ENCODE measurements at places on chromosomes 4 and X.

GRCh38 chr4:81806485-81806884 lies 334.8 kb upstream of the RASGEF1B start:
- H3K27me3 ChIP-seq: no peaks in the 10 kb centered on the region
- no peak overlapping the region for H3K27ac ChIP-seq
- DNase-seq: no peak
- no peaks in the 10 kb centered on the region for H3K36me3 ChIP-seq

- H3K4me1 ChIP-seq: peaks cover 60% of the 10 kb centered on the region
- no peak overlapping the region for H3K27ac ChIP-seq
- H3K27me3 ChIP-seq: no peaks in the 10 kb centered on the region
- H3K36me3 ChIP-seq: no peaks in the 10 kb centered on the region
- no peak overlapping the region for H3K4me3 ChIP-seq
Observed at GRCh38 chrX:10039821-10040793, 72.9 kb downstream of the CLDN34 start.

GRCh38 chr4:65623506-65623905 lies 46.8 kb downstream of the EPHA5 start:
- no peak overlapping the region for H3K27ac ChIP-seq
- H3K36me3 ChIP-seq: no peaks in the 10 kb centered on the region
- no peaks in the 10 kb centered on the region for H3K27me3 ChIP-seq
- no peaks in the 10 kb centered on the region for H3K4me1 ChIP-seq
- DNase-seq: no peak

GRCh38 chrX:28498658-28499057 lies 88.6 kb upstream of the IL1RAPL1 start:
- H3K27me3 ChIP-seq: no peaks in the 10 kb centered on the region
- H3K36me3 ChIP-seq: no peaks in the 10 kb centered on the region
- H3K4me1 ChIP-seq: no peaks in the 10 kb centered on the region
- no peak for DNase-seq

DNA sequence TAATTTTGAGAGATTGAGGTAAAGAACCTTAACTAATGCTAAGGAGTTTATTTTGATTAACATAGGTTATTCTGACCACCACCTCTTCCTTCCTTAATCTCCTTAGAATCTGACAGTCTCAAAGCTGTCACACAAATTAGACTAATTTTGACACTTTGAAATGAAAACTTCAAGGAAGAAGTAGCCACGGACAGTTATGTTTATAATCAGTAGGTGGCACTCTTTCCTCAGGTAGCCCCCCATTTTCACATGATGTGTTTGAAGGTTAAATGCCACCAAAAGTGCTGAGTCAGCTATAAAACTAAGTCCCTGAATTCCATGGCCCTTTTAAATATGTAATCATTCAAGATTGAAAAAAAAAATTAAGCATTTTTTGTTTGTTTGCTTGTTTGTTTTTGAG lies 22.4 kb downstream of the TMEM33 start:
- H3K4me1 ChIP-seq: no peaks in the 10 kb centered on the region
- no peaks in the 10 kb centered on the region for H3K27me3 ChIP-seq
- peaks cover 35% of the 10 kb centered on the region for H3K36me3 ChIP-seq

- H3K27me3 ChIP-seq: no peaks in the 10 kb centered on the region
- H3K36me3 ChIP-seq: peaks cover 28% of the 10 kb centered on the region
- H3K4me3 ChIP-seq: peak overlapping the region; percentile 74
- H3K27ac ChIP-seq: no peak overlapping the region
Observed at GRCh38 chrX:77901506-77901905, 2.2 kb downstream of the COX7B start.

GRCh38 chr4:168291242-168291641 lies 27.3 kb downstream of the DDX60 start:
- no peak overlapping the region for H3K4me3 ChIP-seq
- no peak overlapping the region for H3K27ac ChIP-seq
- peaks cover 4% of the 10 kb centered on the region for H3K4me1 ChIP-seq
- no peak for DNase-seq
- H3K27me3 ChIP-seq: no peaks in the 10 kb centered on the region

DNA sequence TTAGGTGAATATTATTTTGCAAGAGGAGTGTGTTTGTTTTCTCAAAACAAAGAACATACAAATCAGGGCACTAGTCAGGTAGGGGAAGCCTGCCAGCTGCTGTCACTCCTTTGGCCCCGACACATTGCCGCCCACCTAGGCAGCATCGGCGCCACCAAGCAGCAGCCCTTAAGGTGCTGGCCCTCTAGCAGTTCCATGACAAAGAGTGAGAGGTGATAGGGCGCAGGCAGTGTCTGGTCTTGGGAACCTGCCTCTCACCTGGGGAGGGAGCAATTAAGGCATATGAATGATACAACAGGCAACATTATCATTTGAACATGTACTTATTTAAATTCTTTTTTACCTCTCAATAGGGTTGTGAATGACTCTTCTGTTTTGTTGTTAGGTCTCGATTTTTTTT lies 135.1 kb downstream of the PLS3 start:
- H3K36me3 ChIP-seq: no peaks in the 10 kb centered on the region
- no peak overlapping the region for H3K27ac ChIP-seq
- H3K4me3 ChIP-seq: no peak overlapping the region
- no peaks in the 10 kb centered on the region for H3K27me3 ChIP-seq

GRCh38 chr4:74095482-74095881 lies 3.5 kb downstream of the CXCL2 start:
- H3K36me3 ChIP-seq: no peaks in the 10 kb centered on the region
- no peaks in the 10 kb centered on the region for H3K27me3 ChIP-seq
- no peak for DNase-seq

DNA sequence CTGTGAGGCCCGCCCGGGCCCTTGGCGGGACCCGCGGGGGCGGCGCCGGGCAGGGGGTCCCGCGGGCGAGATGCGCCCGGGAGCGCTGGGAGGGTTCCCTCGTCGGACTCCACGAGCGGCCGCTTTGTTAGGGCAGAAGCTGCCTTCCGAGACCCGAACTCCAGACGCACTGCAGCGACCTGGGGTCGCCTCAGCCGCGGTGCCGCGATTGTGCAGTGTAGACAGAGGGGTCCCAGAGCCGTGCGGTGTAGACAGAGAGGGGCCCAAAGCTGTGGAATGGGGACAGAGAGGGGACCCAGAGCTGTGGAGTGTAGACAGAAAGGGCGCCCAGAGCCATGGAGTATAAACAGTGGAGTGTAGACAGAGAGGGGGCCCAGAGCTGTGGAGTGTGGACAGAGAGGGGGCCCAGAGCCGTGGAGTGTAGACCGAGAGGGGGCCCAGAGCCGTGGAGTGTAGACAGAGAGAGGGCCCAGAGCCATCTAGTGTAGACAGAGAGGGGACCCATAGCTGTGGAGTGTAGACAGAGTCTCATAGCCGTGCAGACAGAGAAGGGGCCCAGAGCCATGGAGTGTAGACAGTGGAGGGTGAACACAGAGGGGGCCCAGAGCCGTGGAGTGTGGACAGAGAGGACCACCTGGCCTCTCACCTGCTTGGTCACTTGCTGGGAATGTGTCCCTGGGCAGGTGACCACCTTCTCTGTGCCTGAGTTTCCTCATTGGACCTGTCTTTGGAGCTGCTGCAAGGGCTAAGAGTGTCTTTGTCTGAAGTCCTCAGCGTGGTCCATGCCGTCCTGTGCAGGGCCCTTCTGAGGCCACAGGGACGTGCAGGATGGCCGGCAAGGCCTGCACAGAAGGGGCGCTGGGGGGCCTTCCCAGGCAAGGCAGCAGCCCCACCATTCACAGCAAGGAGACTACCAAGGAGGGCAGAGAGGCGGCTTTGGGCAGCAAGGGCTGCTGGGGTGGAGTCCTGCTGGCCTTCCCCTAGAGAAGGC lies 875 bp downstream of the RGS12 start:
- peak overlapping the region; percentile 98 for H3K27ac ChIP-seq
- DNase-seq: no peak

DNA sequence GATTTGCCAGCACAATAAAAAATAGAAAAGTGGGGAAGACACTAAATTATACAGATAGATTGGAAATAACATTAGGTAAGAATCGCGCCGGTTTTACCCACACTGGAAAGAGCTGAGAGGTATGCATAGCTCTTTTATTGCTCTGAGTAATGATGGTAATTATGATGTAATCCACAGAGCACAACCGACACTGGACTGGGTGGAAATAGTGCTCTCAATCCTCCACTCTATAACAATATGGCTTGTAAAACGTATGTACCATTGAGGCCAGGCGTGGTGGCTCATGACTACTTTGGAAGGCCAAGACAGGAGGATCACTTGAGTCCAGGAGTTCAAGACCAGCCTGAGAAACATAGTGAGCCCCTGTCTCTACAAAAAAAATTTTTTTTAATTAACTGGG lies 104.3 kb upstream of the RAPGEF2 start:
- DNase-seq: no peak
- H3K4me3 ChIP-seq: no peak overlapping the region
- no peak overlapping the region for H3K27ac ChIP-seq
- H3K27me3 ChIP-seq: no peaks in the 10 kb centered on the region

DNA sequence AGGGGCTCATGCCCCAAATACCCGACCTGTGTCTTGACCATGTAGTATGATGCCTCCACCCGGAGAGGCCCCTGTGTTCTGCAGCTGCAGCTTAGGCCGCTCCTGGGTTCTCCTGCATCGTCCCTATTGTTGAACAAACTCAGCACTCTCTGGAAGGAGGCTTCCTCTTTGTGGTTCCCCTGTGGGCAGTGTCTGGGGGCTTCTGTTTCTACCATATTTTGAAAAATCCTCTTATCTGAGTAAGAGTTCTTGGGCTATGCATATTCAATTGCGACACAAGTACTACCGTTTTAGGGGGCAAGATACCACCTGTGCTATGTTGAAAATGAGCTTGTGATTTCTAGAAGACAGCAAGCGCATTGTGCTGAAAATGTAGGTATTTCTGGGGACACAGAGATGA lies 276.6 kb downstream of the DHRSX start:
- H3K27me3 ChIP-seq: no peaks in the 10 kb centered on the region
- DNase-seq: no peak
- H3K4me3 ChIP-seq: no peak overlapping the region
- peaks cover 55% of the 10 kb centered on the region for H3K36me3 ChIP-seq
- no peak overlapping the region for H3K27ac ChIP-seq

GRCh38 chr4:24640366-24640765 lies 56.0 kb upstream of the DHX15 start:
- H3K36me3 ChIP-seq: no peaks in the 10 kb centered on the region
- H3K4me1 ChIP-seq: peaks cover 10% of the 10 kb centered on the region
- no peak for DNase-seq
- H3K27ac ChIP-seq: no peak overlapping the region
- H3K27me3 ChIP-seq: no peaks in the 10 kb centered on the region
- no peak overlapping the region for H3K4me3 ChIP-seq

- no peaks in the 10 kb centered on the region for H3K27me3 ChIP-seq
- no peaks in the 10 kb centered on the region for H3K36me3 ChIP-seq
- H3K4me3 ChIP-seq: peak overlapping the region; percentile 99
- peaks cover 41% of the 10 kb centered on the region for H3K4me1 ChIP-seq
Observed at GRCh38 chr4:81472281-81473182, 825 bp upstream of the RASGEF1B start.

- DNase-seq: no peak
- no peaks in the 10 kb centered on the region for H3K36me3 ChIP-seq
- H3K27ac ChIP-seq: no peak overlapping the region
Observed at GRCh38 chrX:125289920-125290319, 29.8 kb upstream of the TEX13C start.

DNA sequence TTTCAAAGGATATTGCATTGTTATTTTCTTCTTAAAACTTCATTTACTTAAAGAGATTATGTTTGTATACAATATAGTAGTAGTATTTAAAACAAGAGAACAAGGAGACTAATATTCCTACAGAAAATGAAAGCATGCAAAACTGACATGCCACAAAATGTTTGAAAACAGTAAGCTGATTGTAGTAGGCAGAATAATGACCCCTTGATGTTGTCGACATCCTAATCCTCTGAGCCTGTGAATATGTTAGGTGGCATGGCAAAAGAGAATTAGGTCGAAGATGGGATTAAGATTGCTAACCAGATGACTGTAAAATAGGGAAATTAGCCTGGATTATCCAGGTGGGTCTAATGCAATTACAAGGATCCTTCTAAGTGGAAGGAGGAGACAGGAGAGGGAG lies 522.2 kb upstream of the NR3C2 start:
- H3K36me3 ChIP-seq: no peaks in the 10 kb centered on the region
- no peaks in the 10 kb centered on the region for H3K27me3 ChIP-seq
- no peaks in the 10 kb centered on the region for H3K4me1 ChIP-seq
- H3K27ac ChIP-seq: no peak overlapping the region
- no peak for DNase-seq

DNA sequence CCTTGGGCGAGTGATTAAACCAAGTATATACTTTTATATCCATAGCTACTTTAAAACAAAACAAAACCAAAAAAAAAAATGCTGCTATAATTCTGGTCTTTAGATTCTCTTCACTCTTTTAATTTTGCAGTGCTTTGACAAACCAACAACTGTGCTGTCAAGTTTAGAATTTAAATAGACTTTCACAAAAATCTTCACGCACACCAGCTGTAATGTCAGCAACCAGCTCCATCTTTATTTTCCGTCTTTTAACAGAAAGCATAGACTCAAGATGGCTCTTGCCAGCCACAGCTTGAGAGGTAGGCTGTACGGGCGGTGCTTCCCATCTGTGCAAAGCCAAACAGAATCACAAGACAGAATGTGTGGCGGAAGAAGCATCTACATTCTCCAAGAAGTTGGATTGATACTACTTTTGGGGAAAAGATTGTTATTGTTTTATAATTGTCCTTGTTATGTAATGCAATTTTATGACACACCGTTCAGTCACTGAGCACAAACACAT lies 388.3 kb upstream of the MAGEC2 start:
- H3K27me3 ChIP-seq: no peaks in the 10 kb centered on the region
- no peaks in the 10 kb centered on the region for H3K36me3 ChIP-seq
- no peaks in the 10 kb centered on the region for H3K4me1 ChIP-seq
- DNase-seq: no peak

DNA sequence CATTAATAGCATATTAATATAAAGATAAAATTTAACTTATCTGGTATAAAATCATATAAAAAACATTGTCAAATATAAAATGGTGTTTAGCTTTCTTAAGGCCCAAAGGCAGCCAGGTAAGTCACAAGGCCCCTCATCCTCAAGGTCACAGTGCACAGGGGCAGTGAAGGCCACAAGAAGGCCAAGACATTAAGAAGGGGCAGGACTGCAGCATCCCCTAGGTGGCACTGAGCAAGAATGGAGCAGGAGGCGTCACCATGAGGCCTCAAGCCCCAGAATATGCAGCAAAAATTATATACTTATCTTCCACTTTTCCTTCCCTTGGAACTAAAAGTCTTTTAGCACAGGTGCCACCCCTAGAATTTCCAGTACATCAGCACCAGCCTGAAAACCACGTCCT lies 49.5 kb upstream of the MAGEA8 start:
- no peaks in the 10 kb centered on the region for H3K36me3 ChIP-seq
- DNase-seq: no peak
- no peak overlapping the region for H3K4me3 ChIP-seq
- H3K27me3 ChIP-seq: no peaks in the 10 kb centered on the region
- H3K4me1 ChIP-seq: no peaks in the 10 kb centered on the region

DNA sequence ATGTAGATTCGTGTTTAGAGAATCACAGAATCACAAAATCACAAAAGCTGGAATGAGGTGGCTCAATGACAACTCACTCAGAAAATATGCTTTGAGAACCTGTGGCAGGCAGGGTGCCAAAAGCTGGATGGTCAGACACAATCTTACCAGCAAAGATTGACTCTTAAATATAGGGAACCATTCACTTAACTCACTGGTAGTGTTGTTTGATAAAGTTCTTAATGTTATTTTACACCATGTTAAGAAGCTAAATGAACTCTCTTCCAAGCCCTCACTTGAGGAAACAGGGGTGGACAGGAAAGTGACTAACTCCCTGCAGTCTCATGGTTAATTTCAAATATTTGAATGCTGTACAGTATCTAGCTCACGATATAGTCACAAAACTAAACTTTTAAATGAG lies 5.7 kb upstream of the SCOC start:
- H3K4me3 ChIP-seq: no peak overlapping the region
- H3K36me3 ChIP-seq: no peaks in the 10 kb centered on the region
- H3K4me1 ChIP-seq: peaks cover 6% of the 10 kb centered on the region
